8988T (cell line): ENCODE measurements at places on chromosomes 1 and 21.

- DNase-seq, result no peak
These were observed 35.6 kb downstream of the LRRN2 start for GRCh38 chr1:204649721-204650521.

- no peak for DNase-seq
These were observed 16.8 kb downstream of the PTAFR start for GRCh38 chr1:28159680-28160079.

DNA sequence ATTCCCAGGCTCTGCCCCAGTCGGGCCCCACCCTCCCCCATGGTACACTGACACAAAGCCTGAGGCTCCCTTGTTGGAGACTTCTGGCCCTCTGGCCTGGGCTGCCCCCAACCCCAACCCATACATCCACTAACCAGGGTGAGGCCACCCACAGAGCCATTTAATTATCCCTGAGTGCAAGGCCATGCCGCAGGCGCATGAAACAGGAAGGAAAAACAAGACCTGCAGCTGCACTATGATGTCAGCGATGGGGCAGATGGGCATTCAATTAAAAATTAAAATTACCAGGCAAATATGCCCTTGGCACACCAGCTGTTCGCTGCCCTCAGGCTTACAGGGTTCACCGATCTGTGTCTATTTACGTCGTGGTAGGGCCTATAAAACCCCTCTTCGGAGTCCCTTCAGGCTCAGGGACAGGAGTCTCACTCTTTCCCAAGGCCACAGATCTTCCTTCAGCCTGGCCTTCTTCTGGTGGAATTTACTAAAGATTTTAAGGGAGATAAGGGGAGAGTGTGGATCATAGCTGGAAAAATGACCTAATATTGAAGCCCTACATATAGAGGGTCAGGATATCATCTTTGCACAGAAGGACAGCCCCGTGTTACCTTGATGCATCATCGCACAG, 29.6 kb upstream of the RGS16 start:
- no peak for DNase-seq

- no peak for DNase-seq
These were observed 23.4 kb downstream of the CELF3 start for GRCh38 chr1:151693057-151693651.

- DNase-seq, result no peak
These were observed 319.2 kb upstream of the ADGRL4 start for GRCh38 chr1:79325705-79326104.

DNA sequence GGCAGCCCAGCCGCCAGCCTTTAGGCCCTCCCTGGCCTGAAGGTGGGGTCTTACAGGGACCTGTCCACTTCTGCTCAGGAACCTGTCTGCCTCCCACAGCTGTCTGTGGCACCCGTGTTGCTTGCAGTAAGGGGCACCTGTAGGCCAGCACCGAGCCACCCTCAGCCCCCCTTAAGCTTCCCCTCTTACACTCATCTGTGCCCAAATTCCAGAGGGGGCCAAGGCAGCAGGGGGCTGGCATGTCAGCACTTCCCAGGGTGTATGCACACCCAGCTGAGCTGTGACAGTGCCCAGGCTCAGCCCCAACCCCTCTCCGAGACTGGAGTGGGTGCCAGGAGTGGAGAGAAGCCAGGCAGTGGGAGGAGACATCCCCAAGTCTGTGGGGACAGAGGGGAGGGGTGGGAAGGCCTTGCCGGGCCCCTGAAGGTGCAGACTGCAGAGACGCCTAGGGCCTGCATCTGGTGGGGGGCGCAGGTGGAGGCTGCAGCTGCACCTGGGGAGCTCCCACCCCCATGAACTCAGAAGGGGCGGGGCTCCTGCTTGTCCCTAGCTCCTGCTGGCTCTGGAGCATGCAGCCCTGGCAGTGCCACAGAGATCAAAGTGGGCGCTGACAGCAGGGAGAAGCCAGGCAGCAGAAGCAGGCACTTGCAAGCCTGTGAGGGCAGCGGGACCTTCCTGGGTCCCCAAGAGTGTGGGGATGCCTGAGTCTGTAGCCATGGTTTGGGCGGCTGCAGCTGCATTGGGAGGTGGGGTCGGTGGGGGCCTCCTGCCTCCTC, 5.4 kb upstream of the SLC2A7 start:
- no peak for DNase-seq

DNA sequence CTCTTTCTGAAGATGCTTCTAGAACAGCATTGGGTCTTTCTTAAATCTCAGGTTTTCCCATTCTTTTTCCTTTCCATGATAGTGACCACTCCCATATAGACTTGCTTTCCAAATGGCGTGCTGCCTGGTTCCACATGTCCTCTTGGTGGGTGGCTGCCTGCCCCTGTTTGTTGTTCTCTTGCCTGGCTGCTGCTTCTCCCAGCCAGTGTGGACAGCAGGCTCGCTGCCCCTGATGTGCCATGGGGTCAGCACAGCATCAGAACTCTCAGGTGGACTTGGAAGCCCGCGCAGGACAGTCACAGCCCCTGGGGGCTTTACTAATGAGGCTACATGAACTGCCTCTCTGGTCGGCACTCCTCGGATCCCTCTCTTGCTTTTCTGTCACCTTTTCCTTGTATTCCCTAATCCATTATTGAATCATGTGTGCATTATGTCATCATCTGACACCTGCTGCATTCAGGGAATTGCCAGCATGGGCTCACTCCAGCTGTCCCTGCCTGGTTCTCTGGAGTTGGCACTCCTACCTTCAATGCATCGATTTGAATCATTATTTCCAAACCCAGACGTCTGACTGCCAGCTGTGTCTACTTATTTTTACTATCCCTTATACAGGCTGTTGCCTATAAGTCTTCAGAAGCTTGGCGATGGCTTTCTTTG, 100.5 kb upstream of the COA6 start:
- no peak for DNase-seq

DNA sequence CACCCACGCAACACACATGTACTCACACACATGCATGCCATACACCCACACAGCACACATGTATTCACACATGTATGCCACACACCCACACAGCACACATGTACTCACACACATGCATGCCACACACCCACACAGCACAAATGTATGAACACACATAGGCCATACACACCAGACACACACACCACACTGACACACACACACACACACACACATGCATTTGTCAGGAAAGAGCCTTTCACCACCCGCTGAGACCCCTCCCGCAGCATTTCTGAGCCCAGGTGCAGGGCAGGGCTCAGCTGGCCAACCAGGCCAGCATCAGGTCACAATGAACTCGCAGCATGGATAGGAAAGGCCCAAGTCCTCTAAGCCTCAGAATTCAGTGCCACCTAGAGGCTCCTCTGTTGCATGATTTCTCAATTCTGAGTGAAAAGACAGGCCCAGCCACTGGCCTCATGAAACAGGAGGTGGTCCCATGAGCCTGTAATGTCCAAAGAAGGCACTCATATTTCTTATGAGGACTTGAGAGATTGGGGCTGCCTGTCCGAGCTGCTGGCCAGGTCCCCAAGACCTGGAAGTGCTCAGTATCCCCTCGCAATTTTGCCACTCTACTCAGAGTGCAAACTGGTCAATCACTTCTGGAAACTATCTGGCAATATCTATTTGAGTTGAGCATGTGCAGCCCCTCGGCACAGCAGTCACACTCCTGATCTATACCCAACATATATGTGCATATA, 57.3 kb downstream of the PSMG1 start:
- no peak for DNase-seq

GRCh38 chr1:41261926-41262618, 20.0 kb upstream of the SCMH1 start:
- no peak for DNase-seq
